Suppressor macrophage treated with lipopolysaccharide for 1 hour (primary cell): ENCODE measurements at places on chromosomes 13 and 19.

DNA sequence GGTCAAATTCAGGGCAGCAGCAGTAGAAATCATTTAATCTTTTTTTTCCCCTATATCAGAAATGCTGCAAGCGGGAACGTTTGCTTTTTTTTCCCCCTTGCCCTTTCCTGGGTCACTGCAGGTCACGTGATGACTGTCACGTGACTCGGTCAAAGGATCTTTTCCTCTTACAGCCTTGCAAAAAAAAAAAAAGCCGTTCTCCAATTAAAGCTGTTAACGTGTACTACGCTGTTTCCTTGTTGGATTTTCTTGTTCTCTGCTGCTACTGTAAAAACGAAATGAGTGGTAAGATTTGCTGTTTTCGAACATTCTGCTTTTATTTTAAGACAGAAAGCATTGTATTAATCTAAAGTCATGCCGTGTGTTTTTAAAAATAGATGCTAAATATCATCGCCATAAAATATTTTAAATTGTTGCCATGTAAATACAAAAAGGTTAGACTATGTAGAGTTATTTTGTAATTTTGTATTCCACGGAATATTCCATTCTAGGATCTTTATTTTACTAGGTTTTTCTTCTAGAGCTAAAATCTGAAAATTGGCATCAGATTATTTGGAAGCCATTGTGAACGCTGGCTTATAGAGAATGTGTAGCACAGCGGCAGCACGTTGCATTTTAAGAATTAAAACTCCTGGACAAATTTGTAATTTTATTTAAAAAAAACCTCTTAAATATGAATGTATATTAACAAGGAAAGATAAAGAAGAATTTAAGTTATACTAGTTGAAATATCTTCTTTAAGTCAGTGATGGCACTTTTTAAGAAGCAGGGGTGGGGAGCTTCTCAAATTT is 109.8 kb upstream of the MLNR start:
- DNase-seq, result peak; percentile 91

GRCh38 chr19:46133101-46133627 is 8.7 kb upstream of the IGFL3 start:
- peak; percentile 64 for DNase-seq

GRCh38 chr13:98180092-98180491 is 3.0 kb upstream of the RNF113B start:
- DNase-seq, result no peak

- DNase-seq, result no peak
Measured at GRCh38 chr19:50233308-50233910, 30.0 kb downstream of the MYH14 start.

- no peak for DNase-seq
Measured at GRCh38 chr13:94201022-94201421, 278.5 kb downstream of the DCT start.

GRCh38 chr19:2060884-2061494 is 9.9 kb upstream of the MKNK2 start:
- DNase-seq, result peak; percentile 83

DNA sequence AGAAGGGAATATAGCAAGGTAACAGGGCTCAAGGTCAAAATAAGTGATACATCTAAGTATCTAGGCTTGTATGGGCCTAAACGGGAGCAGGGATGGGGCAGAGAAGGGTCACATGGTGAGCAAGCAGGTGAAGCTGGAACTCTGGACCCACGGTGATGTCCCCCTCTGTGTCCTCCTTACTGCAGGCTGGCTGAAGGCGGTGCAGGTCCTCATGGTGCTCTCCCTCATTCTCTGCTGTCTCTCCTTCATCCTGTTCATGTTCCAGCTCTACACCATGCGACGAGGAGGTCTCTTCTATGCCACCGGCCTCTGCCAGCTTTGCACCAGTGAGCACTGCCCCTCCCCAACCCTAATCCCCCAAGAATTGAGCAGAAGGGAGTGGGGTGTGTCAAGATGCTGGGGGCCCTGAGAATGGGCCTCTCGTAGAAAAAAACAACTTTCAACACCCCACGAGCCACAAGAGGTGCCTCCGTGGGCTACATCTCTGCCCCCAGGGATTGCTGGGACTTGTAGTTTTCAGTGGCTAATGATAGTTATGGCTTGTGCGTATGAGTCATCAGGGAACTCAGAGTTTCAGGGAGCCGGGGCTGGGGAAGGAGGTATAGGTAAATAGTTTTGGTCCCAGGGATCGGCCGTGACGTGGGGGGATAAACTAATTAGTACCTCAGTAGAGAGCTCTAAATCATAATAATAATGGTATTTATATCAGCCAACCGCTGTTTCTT is 4.0 kb downstream of the EMP3 start:
- DNase-seq, result peak; percentile 81

GRCh38 chr13:106087201-106087600 is 448.3 kb downstream of the EFNB2 start:
- DNase-seq, result no peak

DNA sequence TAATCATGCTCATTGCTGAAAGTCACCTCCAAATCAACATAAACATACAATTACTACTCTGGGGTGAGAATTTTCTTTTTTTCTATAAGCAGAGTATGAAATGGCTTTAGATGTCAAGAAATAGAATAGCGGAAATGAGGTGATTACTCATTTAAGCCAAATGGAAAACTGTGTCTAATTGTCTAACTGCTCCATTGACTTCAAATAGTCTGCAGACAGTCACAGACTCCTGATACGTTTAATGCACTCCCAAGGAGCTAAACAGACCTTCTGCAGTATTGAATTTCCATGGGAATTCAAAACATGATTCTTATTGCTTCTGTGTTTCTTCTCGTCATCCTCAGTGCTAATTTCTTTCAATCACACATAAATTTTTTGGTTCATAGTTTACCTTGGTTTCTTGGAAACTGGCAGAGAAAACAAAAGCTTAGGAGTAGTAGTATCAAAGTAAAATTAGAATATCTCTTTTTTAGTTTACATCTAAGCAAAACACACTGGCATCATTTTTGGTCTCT is 865.2 kb upstream of the SLC10A2 start:
- DNase-seq, result no peak

- DNase-seq, result no peak
Measured at GRCh38 chr13:100646030-100646673, 28.4 kb downstream of the TMTC4 start.

- no peak for DNase-seq
Measured at GRCh38 chr19:22620401-22620800, 13.7 kb upstream of the ZNF492 start.

- no peak for DNase-seq
Measured at GRCh38 chr13:85406269-85406975, 392.8 kb downstream of the SLITRK6 start.

DNA sequence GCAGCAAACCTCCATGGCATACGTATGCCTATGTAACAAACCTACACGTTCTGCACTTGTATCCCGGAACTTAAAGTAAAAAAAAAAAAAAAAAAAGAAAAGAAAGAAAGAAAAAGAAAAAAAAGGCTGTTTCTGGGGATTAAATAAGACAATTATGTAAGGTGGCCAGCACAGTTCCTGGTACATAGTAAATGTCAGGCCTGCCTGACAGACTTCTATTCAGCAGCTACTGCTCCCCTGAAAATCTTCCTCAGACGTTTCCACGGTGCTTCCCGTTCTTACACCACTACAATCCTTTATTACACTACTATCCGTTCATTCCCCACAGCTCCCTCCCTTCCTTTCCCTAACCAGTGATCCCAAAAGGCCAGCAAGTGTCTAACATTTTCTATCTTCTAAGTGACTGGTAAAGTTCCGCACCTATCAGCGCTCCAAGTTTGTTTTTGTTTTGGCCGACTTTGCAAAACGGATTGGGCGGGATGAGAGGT is 636 bp upstream of the RB1 start:
- peak; percentile 66 for DNase-seq

GRCh38 chr19:8192221-8192820 is 16.8 kb upstream of the CERS4 start:
- DNase-seq, result no peak

DNA sequence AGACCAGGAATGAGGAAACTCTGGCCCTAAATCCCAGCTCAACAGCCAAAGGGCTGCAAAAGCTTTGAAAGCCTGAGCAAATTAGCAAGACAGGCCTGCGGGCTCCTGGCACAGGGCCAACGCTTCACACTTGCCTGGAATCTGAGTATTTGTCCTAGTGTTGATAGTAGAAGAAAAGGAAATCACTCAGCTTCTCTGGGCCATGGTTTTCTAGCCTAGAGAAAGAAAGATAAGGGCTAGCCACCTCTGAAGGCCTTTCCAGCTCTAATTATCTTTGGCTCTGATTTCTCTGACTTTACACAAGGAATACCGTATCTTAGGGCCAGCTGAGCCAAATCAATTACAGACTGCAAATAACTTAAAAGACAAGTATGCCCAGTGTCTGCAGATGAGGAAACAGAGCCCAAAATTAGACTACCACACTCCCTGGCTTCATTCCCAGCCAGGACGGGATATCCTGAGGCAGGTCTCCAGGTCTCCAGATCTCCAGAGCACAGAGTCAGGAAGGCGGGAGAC is 69.6 kb downstream of the STK24 start:
- DNase-seq, result peak; percentile 30

- no peak for DNase-seq
Measured at GRCh38 chr19:33554821-33555220, 33.2 kb upstream of the PEPD start.

- DNase-seq, result peak; percentile 42
Measured at GRCh38 chr19:58409010-58409790, 751 bp downstream of the ZNF584 start.

DNA sequence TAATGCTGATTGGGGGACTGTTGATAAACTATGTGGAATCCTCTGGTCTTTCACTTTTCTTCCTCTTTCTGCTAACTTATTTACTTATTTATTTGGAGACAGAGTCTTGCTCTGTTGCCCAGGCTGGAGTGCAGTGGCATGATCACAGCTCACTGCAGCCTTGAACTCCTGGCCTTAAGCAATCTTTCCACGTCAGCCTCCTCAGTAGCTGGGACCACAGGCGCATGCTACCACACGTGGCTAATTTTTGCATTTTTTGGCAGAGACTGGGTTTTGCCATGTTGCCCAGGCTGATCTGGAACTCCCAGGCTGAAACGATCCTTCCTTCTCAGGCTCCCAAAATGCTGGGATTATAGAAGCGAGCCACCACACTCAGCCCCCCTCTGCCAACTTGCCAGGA is 77.5 kb downstream of the ELF1 start:
- DNase-seq, result no peak

GRCh38 chr19:45074744-45075300 is 1.5 kb downstream of the ZNF296 start:
- DNase-seq, result no peak

- DNase-seq, result no peak
Measured at GRCh38 chr19:20513189-20513904, 52.2 kb downstream of the ZNF737 start.

DNA sequence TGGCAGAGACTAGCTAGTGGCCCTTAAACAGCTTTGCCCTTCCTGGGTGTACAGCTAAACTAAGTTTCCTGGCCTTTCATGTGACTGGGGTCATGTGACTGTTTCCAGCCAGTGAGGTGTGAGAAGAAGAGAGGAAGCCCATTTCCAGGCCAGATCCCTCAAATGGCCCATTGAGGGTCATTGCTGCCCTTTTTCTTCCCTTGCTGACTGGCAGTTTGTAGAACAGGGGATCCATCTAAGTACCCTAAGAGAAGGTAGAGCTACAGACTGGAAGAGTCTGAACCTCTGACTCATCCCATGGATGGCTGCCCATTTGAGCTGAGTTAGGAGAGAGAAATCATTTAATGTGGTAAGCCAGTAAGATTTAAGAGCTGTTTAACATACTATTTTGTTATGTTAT is 2.8 kb downstream of the SWSAP1 start:
- peak; percentile 73 for DNase-seq

GRCh38 chr19:8498295-8498694 is 4.1 kb downstream of the PRAM1 start:
- DNase-seq, result no peak

DNA sequence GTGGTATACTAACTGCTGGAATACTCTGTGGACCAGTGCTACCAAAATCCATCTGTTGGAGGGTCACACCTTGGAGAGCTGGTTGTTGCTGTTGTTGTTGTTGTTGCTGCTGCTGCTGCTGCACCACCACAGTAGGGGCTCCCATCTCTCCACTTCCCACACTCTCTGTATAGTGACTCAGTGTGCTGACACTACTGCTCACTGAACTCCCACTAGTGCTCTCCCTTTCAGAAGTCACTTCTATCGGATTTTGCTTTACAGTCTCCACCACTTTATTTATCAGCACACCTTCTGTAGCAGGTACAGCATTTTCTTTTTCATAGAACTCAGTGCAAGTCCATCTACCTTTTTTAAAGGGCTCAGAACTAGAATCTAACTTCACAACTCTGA is 1.7 kb downstream of the TSC22D1 start:
- peak; percentile 33 for DNase-seq

DNA sequence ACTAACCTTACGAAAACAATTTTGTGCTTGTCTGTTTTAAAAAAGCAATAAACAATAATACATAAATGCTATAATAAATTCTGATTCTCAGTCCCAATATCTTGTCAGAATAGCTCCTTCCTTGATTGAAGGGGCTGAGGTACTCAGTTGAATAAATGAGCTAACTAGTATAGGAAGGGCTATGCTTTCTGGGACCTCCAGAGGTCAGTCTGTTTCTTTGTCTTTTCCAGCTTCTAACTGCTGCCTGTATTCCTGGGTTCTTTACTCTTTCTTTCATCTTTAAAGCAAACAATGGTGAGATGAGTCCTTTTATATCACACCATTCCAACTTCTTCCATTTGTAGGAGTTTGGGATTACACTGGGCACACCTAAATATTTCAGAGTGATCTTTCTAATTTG is 1297.0 kb upstream of the ATXN8OS start:
- no peak for DNase-seq

DNA sequence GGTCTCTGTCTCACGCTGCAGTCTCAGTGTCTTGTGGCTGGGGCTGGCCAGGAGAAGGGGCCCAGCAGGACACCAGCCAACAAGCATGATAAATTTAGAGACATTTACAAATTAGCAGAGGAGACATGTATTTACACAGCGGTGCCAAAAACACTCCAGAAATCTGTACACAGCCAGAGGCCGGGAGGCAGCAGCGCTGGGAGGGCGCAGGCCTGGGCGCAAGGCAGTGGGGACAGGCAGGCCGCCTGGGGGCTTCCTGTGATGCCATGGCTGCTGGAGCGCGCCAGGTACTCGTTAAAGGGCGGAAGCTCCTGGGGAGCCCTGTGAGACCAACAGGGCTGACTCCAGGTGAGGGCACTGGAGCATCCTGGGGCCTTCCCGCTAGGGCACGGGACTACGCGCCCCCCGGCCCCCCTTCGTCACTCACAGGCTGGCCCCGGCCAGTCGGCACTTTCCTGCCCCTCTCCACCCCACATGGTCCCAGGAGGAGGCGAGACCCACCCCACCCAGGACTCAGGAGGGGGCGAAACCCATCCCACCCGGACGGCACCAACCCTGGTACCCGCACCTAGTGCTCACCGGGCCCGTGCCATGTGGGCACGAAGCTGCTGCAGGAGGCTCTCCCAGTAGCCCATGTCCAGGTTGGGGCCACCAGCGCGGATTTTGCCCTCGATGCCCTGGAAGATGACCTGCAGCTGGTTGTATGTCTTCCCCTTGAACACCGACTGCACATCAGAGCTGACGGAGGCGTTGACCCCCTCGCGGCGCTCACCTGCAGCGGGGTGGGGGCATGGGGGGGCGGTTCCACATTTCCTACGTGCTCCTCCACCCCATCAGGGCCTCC is 7.4 kb upstream of the TBXA2R start:
- DNase-seq, result no peak

- DNase-seq, result no peak
Measured at GRCh38 chr13:31168736-31169135, 7.0 kb upstream of the HSPH1 start.
